ENCODE measurements at places on chromosomes 5 and 9.

DNA sequence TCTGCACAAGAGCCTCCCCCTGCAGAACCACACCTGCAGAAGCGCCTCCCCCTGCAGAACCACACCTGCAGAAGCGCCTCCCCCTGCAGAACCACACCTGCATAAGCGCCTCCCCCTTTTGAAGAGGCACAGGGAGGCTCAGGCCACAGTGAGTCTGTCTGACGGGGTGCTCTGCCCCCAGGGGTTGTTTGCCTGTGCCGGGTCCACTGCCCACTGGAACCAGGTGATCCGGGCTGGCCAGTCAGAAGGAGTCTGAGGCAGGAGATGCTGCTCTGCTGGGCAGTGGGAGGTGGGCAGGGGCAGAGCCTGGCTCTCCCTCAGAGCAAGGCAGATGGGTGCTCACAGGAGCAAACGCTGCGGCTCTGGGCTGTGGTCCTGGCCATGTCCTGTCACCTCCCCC, 60.8 kb upstream of the RNU6ATAC start:
- no peak for DNase-seq

DNA sequence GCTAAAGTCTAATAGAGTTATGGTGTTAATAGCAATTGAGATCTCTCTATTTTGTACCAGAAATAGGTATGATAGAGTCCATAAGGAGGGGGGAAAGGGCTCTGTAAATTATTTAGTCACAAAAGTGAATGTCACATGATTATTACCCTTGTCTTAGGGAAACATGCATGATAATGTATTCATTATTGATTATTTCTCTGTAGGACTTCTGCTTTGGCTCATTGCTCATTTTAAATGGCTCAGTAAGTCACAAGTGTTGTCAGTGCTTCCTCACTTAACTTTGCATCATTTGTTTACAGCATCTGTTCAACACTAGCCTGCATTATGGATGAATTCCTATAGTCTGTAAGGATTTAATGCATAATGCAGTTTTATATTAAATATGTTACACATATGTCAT, 788.8 kb upstream of the EDIL3 start:
- DNase-seq: no peak

GRCh38 chr5:75044406-75044805, 8.0 kb downstream of the GCNT4 start:
- DNase-seq: no peak

GRCh38 chr9:33165263-33166151, 1.6 kb downstream of the B4GALT1 start:
- DNase-seq: no peak

GRCh38 chr5:77305956-77306355, 95.5 kb downstream of the PDE8B start:
- no peak for DNase-seq

DNA sequence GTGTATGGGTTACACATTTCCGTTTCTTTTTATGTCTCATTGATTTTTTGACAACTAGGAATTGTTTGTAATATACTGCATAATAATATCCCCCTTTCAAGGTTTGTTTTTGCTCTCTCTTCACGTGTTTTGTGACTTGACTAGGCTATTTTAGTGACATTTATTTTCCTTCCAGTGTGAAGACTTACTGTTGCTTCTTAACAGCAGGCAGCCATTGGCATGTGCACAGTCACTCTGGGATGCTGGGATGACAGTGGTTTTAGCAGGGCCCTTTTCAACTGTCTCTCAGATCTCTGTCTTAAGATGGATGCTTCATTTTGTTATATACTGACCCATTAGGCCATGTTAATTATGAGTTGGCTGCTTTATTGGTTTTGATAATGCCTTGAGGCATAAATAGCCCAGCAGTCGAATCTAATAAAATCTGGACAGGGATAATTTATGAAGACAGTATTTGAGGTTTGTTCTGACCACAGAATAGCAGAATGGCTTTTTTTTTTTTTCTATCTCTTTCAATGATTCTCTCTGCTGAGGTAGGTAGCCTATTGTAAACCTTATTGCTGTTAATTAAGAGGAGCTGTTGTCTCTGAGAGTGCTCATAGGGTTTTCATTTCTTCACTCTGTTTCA, 536.0 kb downstream of the GABRG2 start:
- DNase-seq: no peak

DNA sequence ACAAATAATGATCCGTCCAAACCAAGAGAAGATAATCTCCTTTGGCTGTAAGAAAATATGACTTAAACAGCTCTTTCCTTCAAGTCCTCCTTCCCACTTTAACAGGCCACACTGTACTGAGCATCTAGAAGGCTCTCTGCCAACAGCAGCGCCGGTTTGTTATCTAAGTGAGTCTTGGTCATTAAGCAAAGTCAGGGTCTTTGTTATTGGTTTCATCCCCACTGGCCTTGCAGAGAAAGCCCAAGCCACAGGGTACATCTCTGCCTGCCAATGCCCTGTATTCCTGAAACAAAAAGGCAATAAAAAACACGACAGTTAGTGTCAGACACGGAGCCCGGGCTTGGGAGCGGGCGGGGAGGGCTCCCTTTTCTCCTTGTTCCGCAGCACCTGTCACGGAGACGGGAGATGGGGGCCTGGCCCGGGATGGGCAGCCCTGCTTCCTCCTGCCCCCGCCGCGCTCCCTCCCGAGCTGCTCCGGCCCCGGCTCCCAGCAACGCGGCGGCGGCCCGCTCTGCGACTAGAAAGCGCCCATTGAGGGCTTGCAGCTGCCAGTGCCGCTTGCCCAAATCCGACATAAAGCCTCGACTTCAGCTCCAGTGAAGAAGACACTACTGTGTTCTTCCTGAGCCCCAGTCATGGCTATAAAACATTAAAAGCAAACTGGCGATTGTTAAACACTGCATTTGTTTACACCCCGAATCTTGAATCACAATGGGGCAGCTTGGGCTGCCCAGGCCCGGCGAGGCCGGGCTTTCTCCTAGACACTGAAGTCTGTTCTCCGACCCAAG, 28.1 kb upstream of the PIK3R1 start:
- DNase-seq: no peak

DNA sequence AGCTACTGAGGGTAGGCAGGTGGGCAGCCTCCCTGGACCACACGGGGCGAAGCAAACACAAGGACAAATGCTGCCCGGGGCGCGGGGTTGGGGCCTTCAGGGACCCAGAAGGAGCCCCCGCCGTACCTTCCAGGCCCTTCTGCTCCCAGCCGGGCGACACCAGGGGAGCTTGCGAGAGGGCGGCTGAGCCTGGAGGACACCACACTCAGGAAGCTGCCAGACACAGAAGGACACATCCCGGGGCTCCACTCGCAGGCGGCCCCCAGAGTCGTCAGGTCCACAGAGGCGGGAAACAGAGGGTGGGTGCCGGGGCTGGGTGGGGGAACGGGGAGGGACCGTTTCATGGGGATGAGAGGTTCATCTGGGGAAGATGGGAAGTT, 58.5 kb upstream of the UBAC1 start:
- no peak for DNase-seq

GRCh38 chr9:37097294-37097693, 23.1 kb upstream of the ZCCHC7 start:
- no peak for DNase-seq

DNA sequence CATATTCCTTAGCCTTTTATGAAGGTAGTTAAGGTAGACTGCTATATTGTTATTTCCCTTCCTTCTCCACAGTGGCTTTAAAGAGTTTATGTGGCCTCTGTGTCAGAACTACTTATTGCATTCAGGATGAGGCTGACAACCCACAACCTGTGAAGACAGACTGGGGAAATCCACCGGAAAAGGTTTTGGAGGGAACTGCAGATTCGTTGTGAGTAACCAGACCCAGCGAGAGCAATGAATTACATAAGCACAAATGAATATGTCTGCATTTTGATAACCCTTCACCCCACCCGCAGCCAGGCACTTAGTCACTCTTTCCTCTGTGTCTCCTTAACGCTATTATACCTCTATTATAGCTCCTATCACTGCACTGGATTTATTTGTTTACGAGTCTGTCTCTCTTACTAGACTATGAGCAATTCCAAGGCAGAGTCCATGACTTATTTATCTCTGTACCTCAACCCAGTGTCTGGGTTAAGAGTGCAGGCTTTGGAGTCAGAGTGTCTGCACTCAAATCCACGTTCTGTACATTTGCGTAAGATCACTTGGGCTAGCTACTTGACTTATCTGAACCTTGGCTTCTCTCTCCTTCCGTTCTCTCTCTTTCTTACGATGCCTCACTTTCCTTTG, 19.2 kb downstream of the KCTD16 start:
- no peak for DNase-seq

DNA sequence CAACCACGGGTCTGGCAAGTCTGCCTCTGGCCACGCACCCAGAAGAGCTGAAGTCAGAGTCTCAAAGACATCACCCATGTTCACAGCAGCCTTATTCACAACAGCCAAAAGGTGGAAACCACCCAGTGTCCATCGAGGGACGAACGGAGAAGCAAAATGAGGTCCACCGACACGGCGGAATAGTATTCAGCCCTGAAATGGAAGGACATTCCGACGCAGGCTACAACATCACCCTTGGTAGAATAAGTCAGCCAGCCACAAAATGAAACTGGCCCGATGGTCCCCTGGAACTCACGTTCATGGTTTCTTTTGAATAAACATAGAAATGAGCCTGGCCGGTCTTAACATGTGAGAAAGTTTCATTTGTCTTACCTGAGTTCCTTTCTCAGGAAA, 16.9 kb downstream of the CCDC187 start:
- DNase-seq: no peak

GRCh38 chr5:174731214-174732035, 7.0 kb downstream of the MSX2 start:
- no peak for DNase-seq

- DNase-seq: no peak
Observed at GRCh38 chr5:1962619-1963355, 80.1 kb upstream of the IRX4 start.

GRCh38 chr5:112865128-112865527, 4.0 kb downstream of the SRP19 start:
- no peak for DNase-seq

DNA sequence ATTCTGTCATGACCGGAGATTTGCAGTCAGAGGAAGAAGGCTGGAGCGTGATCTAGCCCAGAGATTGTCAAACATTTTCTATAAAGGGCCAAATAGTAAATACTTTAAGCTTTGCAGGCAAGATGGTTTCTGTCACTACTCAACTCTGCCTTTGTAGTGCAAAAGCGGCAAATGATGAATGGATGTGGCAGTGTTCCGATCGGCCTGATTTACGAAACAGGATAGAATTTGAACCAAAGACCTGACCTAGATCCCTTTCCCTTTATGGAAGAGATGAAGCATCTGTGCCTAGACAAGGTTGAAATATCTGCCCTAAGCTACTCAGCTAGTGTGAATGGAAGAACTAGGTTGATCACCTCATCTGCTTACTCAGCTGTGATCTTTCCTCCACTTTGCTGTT, 209.5 kb downstream of the YTHDC2 start:
- no peak for DNase-seq

GRCh38 chr5:110909415-110909814, 162.1 kb upstream of the TSLP start:
- DNase-seq: no peak

- no peak for DNase-seq
Observed at GRCh38 chr5:37757980-37758582, 81.8 kb downstream of the GDNF start.

DNA sequence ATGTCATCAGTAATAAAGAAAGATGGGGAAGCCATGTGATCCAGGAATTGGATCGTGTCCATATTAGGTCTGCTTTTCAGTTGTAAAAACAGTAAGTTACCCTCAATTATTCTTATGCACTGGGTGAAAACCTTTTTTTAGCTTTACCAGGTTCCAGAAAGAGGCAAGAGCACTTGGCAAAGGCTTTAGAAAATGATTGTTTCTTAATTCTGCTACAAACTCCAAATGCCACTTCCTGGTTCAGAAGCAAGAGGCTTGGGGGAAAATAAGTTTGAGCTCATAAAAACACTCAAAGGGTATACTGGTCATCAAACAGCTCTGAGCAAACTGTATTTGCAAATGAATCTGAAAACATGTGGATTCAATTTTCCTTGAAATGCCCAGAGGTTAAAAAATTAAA, 615.6 kb downstream of the EBF1 start:
- no peak for DNase-seq

Data from NCI-H1930 (cell line).